ENCODE measurements at places on chromosomes 5 and 9.
A peak's percentile ranks its signal among the peaks of the same experiment; 100 is the strongest.

- no peak for DNase-seq
Observed at GRCh38 chr5:27523629-27524028, 485.2 kb upstream of the CDH9 start.

DNA sequence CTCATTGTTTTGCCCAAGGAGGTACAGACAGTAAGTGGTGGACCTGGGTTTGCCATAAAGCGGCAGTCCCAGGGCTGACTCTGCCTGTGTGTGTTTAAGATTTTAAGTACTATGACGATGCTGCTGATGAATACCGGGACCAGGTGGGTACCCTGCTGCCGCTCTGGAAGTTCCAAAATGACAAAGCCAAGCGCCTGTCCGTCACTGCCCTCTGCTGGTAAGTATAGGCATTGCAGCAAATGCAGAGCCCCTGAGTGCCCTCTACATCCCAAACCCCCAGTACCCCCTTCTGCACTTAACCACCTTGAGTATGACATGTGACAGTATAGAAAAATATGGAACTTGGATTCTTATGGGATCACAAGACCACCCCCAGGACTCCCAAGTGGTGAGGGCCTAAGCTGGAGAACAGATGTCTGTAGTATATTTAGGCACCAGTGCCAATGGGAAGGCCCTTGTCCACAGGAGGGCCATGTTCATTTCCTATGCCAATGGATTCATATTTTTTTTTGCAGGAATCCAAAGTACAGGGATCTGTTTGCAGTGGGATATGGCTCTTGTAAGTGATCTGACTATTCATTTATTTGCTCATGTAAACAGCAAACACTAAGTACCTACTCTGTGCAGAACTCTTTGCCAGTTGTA, 22.0 kb downstream of the ENHO start:
- peak; percentile 77 for DNase-seq

DNA sequence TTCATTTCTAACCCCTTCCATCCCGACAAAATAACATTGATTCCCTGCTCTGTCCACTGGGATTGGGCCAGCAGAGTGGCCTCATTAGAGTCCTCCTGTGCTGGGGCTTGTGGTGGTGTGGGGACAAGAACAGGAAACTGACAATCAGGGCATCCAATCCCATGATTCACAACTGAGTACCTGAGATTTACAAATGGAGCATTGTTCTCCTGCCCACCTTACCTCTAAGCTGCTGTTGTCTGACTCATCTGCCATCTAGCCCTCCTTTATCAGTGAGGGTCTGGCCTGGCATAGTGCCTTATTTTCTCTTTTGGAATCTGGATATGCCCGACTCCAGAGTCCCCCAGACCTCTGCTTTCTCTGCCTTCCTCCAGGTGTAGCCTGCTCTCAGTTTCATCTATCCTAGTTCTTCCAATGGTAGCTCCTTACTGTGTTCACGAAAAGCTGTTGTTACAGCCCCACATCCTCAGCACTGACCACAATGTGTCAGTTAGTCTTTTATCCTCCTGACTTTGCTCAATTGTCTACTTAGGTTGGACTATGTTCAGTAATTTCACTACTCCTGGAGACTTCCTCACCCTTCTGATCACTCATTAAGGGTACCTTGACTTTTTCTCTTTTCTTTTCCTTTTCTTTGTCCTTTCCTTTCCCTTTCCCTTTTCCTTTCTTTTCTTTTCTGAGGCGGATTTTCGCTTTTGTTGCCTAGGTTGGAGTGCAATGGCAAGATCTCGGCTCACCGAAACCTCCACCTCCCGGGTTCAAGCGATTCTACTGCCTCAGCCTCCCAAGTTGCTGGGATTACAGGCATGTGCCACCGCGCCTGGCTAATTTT, 13.4 kb downstream of the WNT8A start:
- DNase-seq, result no peak

GRCh38 chr5:179404321-179405053, 59.2 kb upstream of the ADAMTS2 start:
- no peak for DNase-seq

GRCh38 chr5:161481922-161482321, 64.6 kb downstream of the GABRB2 start:
- DNase-seq, result no peak

DNA sequence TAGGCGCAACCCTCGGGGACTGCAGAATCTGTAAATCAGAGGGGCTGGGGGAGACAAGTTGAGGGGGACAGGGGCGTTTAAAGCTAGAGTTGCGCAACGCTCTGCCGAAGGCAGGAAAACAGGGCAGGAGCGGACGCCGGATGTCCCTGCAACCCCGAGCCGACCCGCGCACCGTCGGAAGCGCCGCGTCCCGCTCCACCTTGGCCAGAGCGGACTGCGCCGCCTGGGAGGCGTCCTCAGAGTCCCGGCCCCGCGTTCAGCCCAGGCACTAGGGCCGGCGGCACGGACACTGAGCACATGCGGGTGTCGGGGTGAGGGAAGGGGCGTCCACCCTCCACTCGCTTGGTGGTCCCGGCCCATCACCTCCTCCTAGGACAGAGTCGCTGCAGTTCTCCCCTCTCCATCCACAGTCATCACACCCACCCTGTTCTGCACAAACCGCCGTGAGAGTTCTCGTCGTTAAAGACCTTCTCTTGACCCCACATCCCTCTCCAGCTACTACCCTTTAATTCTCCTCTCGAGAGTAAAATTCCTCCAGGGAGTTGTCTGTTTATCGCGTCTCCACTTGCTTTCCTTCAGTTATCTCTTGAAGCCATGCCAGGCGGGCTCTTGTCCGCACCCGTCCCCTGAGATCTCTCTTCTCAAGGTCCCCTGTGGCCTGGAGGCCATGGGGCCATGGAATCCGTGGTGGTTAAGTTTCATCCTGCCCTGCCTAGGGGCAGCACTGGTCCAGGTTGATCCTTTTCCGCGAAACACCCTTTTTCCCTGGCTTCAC, 796 bp upstream of the PDLIM7 start:
- DNase-seq, result no peak

- DNase-seq, result peak; percentile 90
Observed at GRCh38 chr5:179821298-179822058, 773 bp downstream of the SQSTM1 start.

GRCh38 chr9:5874048-5874447, 16.6 kb upstream of the MLANA start:
- DNase-seq, result no peak

- no peak for DNase-seq
Observed at GRCh38 chr5:65840071-65840470, 86.3 kb upstream of the ERBIN start.

GRCh38 chr9:87290241-87291052, 207.2 kb upstream of the DAPK1 start:
- DNase-seq, result no peak

DNA sequence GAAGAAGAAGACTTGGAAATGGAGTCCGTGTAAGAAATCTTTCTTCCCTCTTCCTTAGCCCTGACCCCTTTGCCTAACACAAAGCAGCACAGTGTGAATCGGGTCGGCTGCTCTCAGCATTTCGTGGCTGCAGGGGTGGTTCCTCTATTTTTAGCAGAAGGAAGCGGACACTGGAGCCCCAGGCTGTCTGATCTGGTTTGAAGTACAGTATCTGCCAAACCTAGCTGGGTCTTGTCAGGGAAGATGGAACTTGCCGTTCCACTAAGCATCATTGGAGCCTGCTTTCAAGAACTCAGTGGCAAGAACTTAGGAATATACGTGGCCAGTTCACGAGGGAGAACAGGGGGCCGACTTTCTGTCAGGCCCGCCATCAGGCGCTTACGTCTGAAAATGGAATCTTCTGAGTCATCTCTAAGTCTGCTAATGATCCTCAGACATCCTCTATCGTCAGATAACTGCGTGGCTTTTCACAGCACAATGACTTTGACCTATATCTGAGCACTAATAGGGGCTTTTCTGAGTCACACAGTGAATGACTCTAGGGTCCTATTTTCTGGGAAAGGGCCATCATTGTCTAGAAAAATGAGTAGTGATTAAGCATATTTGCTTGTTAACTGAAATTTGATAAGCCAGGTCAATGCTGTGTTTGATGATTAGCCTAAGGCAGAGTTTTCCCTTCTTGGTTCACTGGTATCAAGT, 43.3 kb upstream of the NCS1 start:
- peak; percentile 33 for DNase-seq

- peak; percentile 6 for DNase-seq
Observed at GRCh38 chr5:1808439-1808838, 7.2 kb downstream of the NDUFS6 start.

DNA sequence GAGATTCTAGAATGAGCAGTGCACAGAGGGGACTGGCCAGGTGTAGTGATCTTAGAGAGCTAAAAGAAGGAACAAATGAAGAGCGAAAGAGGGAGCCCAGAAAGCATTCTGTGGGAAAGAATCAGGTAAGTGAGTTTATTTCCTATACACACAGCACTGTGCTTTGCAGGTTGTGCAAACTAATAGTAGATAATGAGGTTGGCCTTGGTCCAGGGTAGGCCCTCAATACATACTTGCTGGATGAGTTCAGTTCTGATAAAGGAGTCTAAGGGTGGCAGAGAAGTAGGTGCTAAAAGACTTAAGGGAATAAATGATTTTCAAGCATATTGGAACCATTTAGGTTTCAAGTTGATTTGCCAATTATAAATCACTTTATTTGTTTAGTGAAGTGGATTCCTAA, 122.0 kb downstream of the NPR3 start:
- no peak for DNase-seq

DNA sequence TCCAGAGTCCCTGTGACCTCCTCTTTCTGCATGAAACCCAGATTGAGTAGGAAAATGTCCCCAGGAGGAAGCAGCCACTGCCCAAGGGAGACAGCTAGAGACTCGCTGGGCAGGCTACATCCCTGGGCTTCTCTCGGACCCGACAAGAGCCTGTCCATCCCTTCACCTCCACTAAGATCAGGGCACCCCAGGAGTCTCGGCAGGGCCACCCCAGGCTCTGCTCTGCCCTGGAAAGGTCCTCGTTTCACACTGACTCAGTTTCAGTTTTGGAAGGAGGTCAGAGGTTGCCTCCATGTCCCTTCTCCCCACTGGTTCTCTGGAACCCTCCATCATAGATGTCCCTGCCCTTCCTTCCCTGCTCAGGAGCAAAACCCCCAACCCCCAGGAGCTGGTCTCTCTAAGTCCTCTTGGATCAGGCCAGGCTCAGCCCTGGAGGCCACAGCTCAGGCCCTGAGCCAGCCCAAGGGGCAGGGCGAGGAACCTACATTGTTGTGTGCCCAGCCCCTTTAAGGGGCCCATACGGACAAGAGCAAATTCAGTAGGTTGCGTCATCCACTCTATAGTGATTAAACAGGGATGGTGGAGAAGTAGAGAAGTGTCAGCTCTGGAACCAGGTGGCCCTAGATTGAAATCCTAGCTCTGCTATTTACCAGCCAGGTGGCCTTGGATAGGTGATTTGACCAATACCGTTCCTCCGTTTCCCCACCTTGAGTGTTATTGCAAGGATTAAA, 37.4 kb downstream of the C9orf50 start:
- DNase-seq, result no peak

- DNase-seq, result no peak
Observed at GRCh38 chr5:124789104-124789605, 42.7 kb upstream of the ZNF608 start.

- DNase-seq, result no peak
Observed at GRCh38 chr5:115360046-115360685, 63.7 kb upstream of the CCDC112 start.

GRCh38 chr5:52920929-52921328, 68.2 kb upstream of the ITGA2 start:
- no peak for DNase-seq

GRCh38 chr5:75053304-75054133, 1.2 kb upstream of the GCNT4 start:
- peak; percentile 28 for DNase-seq

- DNase-seq, result no peak
Observed at GRCh38 chr5:91244380-91245073, 138.6 kb downstream of the ARRDC3 start.

DNA sequence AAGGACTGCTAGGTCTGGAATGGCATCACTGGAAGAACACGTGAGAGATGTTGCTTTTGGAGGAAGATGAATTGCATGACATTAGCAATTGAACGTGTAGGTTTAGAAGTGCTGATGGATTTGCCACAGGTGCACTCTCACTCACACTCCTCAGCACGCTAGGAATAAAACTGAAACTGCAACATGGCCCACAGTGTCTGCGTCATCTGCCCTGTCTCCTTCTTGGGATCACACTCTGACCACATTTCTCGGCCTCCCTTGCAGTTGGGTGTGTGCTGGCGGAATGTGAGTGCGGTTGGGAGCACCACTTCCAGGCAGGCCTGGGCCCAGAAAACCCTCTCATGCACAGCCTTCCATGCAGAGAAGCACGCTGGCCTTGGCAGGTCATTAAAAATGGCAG, 152.8 kb upstream of the LHFPL2 start:
- DNase-seq, result no peak

DNA sequence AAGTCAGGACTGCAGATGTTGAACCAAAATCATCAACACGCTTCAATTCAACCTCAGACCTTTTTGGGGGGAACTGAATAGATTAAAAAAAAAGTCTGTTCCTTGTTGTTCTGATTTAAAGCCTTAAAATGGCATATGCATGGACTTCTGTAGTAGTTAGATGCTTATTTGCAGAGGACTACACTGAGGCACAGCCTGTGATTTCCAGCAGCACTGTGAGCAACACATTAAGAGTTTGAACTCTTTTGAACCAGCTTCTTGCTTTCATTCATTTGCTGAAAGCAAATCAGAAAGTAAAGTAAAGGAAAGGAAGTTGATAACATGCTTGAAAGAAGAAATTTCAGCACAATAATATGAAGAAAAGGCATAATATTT, 60.7 kb upstream of the DMAC1 start:
- DNase-seq, result no peak

GRCh38 chr9:129669946-129670345, 4.5 kb downstream of the PRRX2 start:
- no peak for DNase-seq

GRCh38 chr5:56262279-56262678, 29.1 kb upstream of the ANKRD55 start:
- no peak for DNase-seq

DNA sequence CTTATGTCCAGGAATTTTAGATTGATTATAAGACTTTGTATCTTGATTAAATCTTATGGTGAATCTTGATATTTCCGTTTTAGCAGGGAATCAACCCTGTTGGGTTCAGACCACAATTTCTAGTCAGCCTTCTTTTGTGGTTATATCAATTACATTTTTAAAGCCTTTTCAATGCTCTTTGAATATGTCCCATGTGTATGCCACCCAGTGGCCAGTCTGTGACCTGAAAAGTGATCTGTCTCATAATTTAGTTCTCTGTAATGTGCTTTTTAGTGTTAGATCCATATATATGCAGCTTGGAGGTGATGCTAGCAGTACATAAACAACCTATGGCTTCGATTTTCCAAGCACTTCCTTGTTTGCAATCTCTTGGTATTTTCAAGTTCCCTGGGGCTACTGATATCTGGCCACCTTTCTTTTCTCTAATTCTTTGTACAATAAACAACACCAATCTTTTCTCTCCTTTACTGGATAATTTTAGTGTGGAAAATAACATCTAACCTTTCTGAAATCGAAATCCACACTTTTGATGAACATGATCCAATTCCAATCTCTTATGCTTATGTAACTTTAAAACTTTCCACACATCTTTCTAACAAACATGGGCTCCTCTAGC, 28.8 kb downstream of the PDE8B start:
- no peak for DNase-seq

GRCh38 chr5:80246995-80247729, 8.7 kb downstream of the SERINC5 start:
- DNase-seq, result no peak

- no peak for DNase-seq
Observed at GRCh38 chr9:69179037-69179436, 5.0 kb downstream of the TJP2 start.

Measured in midbrain (tissue), 1 donor.